ENCODE measurements at places on chromosomes 2 and 18. TPM values are rescaled to one million over a fixed set of nuclear protein-coding genes. Genes with fewer than 3 reads are reported as not detected.

DNA sequence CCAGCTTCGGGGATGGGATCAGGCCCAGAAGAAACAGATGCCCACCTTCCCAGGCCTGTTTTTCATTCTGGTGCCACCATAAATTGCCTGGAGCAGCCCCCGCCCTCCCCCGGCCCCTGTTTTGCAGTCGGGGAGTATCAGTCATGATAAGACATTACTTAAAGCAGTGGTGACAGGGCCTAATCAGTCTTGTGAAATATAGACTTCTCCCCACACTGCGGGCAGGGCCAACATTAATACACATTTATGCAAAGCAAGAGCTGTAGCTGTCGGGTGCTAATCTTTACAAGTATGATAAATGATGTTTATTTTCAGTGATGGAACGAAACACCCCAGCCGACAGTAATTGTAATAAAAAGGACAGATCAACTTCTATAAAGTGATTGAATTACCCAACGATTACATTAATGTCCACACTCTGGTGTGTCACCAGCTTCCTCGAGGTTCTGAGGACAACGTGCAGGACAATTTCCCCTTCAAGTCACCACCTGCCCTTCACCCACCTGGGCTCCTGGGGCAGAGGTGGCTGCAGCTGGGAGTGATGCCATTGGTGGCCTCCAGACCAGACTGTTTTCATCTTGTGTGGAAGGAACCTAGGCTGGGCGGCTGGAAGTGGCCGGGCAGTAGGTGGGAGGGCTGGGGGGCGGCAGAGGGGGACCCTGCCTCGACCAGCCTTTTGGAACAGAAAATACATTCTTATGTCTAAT lies 226.0 kb downstream of the TFCP2L1 start:
- no peak for DNase-seq
- no peaks in the 10 kb centered on the region for H3K27me3 ChIP-seq
- no peaks in the 10 kb centered on the region for H3K36me3 ChIP-seq
- H3K27ac ChIP-seq, result no peak overlapping the region
- H3K4me3 ChIP-seq, result no peak overlapping the region

DNA sequence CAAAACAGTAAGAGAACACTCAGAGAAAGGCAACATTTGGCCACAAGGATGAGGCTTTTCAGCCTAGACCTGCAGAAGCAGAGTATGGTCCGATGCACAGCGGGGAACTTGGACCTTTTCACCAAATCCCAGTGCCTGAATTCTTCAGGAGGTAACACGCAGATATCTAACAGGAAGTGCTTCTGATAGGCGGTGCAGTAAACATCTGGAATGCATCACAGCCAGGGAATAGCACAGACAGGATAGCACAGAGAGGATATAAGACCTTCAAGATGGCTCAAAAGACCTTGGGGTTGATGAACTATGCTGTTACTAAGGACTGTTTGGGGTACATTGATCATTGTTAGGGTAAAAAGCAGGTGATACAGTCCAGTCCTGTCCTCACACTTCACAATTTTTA lies 1.7 kb downstream of the TMEM127 start:
- H3K36me3 ChIP-seq, result peaks cover 25% of the 10 kb centered on the region
- H3K4me3 ChIP-seq, result peak overlapping the region; percentile 80
- no peak for DNase-seq
- H3K27ac ChIP-seq, result no peak overlapping the region
- H3K27me3 ChIP-seq, result no peaks in the 10 kb centered on the region

GRCh38 chr2:38076152-38076709 lies 280 bp upstream of the CYP1B1 start:
- DNase-seq, result peak; percentile 79
- peak overlapping the region; percentile 70 for H3K4me3 ChIP-seq
- peak overlapping the region; percentile 76 for H3K27ac ChIP-seq
- peaks cover 6% of the 10 kb centered on the region for H3K36me3 ChIP-seq

DNA sequence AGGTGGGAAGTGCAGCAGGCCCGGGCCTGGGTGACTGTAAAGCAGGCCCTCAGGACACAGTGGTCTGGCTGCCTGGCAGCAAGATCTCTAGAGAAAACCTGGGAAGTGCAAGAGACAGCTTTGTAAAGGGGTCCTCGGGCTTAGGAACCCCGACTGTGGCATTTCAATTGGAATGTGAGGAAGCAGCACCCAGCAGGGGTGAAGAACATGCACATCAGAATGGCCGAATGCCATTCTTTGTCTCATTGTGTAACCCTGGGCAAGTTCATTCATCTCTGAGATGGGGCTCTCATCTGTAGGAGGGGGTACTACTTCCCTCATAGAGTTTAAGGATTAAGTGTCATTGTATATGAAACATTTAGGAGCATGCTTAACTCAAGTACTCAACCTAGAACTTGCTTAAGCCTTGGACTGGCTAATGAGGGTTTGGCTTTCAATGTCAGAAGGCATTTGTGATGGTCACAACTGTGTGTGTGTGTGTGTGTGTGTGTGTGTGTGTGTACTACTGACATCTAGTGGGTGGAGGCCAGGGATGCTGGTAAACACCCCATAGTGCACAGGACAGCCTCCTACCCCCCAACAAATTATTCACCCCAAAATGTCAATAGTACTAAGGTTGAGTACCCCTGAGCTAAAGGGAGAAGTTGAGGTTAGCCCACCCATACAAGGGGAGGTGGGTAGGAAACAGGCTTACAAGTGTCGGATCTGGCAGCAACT lies 29.3 kb downstream of the MEX3C start:
- H3K4me1 ChIP-seq, result peaks cover 50% of the 10 kb centered on the region
- H3K4me3 ChIP-seq, result no peak overlapping the region
- peak overlapping the region; percentile 97 for H3K27ac ChIP-seq
- peaks cover 3% of the 10 kb centered on the region for H3K36me3 ChIP-seq
- no peaks in the 10 kb centered on the region for H3K27me3 ChIP-seq
- no peak for DNase-seq

The BUB1 gene
- total RNA-seq, result 102 TPM

- no peak for DNase-seq
- H3K4me1 ChIP-seq, result no peaks in the 10 kb centered on the region
- H3K4me3 ChIP-seq, result no peak overlapping the region
- H3K27ac ChIP-seq, result no peak overlapping the region
- peaks cover 10% of the 10 kb centered on the region for H3K36me3 ChIP-seq
Measured at GRCh38 chr18:74826572-74826971, 228.9 kb downstream of the ZNF407 start.

The DNAH7 gene
- total RNA-seq, result 0.07 TPM
